ENCODE measurements at places on chromosomes 5 and 9. TPM values are rescaled to one million over a fixed set of nuclear protein-coding genes. Genes with fewer than 3 reads are reported as not detected.

DNA sequence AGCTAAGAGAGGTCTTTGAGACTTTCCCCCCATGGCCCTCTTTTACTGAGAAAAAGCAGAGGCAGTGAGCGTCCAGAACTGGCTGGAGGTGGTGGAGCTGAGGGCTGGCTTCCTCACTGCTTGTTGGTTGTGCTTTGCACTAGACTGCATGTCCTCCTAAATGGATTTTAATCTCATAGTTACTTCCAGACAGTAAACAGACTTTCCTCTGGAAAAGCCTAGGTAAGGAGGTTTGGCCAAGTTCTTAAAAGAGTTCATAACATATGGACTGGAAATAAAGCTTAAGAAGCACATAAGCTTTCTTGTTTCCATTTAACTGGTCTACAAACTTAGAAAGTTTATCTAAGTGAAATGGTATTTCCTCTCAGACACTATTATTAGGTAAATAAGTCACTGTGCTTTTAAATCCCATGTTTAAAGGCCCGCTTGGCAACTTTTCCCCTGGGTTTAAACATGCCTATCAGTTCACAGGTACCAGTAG is 2.0 kb downstream of the ASPN start:
- DNase-seq, result no peak
- H3K36me3 ChIP-seq, result no peaks in the 10 kb centered on the region
- peak overlapping the region; percentile 9 for H3K4me3 ChIP-seq

DNAI1 gene
- total RNA-seq, result not detected

DNA sequence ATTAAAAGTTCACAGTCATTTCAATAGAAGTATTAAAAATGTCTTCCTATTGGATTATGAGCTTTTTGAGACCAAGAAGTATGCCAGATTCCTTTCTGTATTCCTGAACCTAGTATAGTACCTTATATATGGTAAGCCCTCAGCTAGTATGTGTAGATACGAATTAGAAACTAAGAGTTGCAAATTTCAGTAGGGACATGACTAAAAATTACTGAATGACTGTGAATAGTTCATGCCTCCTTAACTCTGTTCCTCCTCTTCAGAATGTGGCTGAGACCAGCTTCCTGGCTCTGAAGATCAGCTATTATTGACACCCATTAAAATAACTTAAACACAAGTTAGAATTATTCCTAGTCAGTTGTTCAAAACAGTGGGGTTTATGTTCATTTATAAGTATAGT is 19.7 kb downstream of the KDM3B start:
- no peak overlapping the region for H3K27ac ChIP-seq
- H3K4me1 ChIP-seq, result no peaks in the 10 kb centered on the region
- no peak for DNase-seq
- H3K4me3 ChIP-seq, result no peak overlapping the region
- H3K27me3 ChIP-seq, result no peaks in the 10 kb centered on the region

GRCh38 chr9:3296536-3296935 is 229.3 kb downstream of the RFX3 start:
- H3K36me3 ChIP-seq, result no peaks in the 10 kb centered on the region
- H3K27ac ChIP-seq, result no peak overlapping the region
- H3K4me3 ChIP-seq, result no peak overlapping the region
- no peak for DNase-seq

PCDHGC3 gene
- 19.1 TPM for total RNA-seq

DNA sequence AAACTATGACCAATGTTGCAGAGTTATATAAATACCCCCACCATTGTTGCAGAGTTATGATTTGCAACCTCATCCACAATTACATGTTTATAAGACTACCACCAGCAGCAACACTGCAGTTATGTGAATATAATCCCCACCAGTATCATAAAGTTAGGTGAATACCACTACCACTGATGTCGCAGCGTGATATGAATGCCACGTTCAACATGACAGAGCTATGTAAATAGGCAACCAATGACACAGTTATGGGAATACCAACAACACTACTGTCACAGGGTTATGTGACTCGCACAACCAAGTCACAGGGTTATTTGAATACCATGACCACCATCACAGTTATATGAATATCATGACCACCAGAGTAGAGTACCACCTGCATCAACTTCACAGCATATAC is 63.9 kb downstream of the SHC3 start:
- no peaks in the 10 kb centered on the region for H3K4me1 ChIP-seq
- no peak for DNase-seq
- no peak overlapping the region for H3K27ac ChIP-seq
- no peak overlapping the region for H3K4me3 ChIP-seq
- H3K36me3 ChIP-seq, result no peaks in the 10 kb centered on the region
- H3K27me3 ChIP-seq, result no peaks in the 10 kb centered on the region

DNA sequence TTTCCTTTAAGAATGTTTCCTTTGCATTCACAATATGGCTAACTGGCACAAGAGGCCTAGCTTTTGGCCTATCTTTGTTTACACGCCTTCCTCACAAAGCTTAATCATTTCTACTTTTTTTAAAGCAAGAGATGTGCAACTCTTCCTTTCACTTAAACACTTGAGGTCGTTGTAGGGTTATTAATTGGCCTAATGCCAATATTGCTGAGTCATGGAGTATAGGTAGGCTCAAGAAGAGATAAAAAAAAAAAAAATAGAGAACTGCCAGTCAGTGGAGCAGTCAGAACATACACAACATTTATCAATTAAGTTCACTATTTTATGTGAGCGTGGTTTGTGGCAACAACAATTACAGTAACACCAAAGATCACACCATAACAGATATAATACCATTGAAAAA is 5.9 kb downstream of the FKBP15 start:
- H3K36me3 ChIP-seq, result peaks cover 6% of the 10 kb centered on the region
- H3K27me3 ChIP-seq, result no peaks in the 10 kb centered on the region
- DNase-seq, result no peak
- H3K4me1 ChIP-seq, result peaks cover 22% of the 10 kb centered on the region
- H3K4me3 ChIP-seq, result no peak overlapping the region

CCL28 gene
- total RNA-seq, result 5.5 TPM

DNA sequence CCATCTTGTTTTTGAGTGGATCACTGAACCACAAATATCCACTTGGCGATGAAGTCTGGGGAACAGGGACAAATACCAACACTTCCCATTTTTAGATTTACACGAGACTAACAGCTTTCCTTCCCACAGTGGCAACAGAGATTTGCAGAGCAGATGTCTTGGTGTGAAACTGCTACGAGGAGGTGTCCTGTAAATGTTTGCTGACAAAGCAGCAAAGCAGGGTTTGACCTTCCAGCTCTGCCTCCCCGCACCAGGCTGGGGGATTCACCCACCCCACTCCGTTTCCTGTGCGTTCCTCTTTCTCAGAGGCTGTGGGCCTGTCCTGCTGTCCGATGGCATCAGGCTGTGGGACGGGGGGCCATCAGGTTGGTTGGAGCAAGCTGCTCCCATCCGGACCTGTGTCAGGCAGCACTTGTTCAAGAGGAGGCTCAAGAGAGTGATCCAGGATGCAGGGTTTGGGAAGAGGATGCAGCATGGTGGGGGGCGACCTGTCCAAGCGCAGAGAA is 693 bp upstream of the RGS3 start:
- peaks cover 9% of the 10 kb centered on the region for H3K4me1 ChIP-seq
- no peaks in the 10 kb centered on the region for H3K27me3 ChIP-seq
- H3K27ac ChIP-seq, result no peak overlapping the region

PCDHGA9 gene
- 3.4 TPM for total RNA-seq

FYB1 gene
- 21.4 TPM for total RNA-seq

GRCh38 chr9:76911971-76912370 is 6.1 kb upstream of the PRUNE2 start:
- H3K4me1 ChIP-seq, result no peaks in the 10 kb centered on the region
- H3K27me3 ChIP-seq, result no peaks in the 10 kb centered on the region
- H3K36me3 ChIP-seq, result no peaks in the 10 kb centered on the region
- H3K4me3 ChIP-seq, result no peak overlapping the region
- DNase-seq, result no peak
- no peak overlapping the region for H3K27ac ChIP-seq

CMBL gene
- total RNA-seq, result 17.3 TPM

DNA sequence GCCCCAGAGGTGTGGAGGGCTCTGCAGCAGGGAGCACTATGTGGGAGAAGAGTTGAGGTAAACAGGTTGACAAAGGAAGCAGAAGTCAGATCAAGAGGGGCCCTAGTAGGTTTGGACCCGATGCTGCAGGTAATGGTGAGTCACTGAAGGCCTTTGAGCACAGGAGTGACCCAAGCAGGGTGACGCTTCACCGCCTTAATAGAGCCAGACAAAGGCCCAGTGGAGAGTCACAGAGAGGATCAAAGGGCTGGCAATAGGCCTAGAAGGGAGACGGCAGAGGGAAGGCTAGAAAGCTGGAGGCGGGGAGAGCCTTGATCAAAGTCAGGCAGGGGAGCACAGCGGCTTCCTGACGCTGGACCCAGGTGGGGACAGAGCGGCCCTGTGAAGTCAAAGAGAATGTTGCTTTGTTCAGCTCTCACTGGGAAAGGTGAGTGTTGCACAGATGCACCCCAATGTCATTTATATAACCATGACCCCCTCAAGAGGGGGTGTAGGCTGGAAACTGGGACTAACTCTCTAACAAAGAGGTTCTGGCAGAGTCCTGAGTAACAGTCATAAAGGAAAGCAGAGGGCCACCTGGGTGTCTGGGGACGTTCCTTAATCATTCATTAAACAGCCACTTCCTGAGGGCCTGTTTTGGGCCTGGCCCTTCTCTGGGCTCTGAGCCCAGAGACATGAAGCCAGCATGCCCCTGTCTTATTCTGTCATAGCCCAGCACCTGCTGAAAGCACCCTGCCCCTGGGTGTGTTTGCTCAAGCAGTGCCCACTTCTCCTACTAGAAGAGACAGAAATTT is 9.8 kb upstream of the CPLX2 start:
- no peaks in the 10 kb centered on the region for H3K27me3 ChIP-seq
- H3K27ac ChIP-seq, result no peak overlapping the region
- DNase-seq, result no peak
- H3K4me1 ChIP-seq, result no peaks in the 10 kb centered on the region

PCDHB15 gene
- total RNA-seq, result 0.27 TPM

GRCh38 chr9:134187891-134188385 is 23.6 kb upstream of the RNU6ATAC start:
- H3K27me3 ChIP-seq, result no peaks in the 10 kb centered on the region
- DNase-seq, result no peak
- no peaks in the 10 kb centered on the region for H3K4me1 ChIP-seq
- no peak overlapping the region for H3K27ac ChIP-seq
- no peaks in the 10 kb centered on the region for H3K36me3 ChIP-seq

DNA sequence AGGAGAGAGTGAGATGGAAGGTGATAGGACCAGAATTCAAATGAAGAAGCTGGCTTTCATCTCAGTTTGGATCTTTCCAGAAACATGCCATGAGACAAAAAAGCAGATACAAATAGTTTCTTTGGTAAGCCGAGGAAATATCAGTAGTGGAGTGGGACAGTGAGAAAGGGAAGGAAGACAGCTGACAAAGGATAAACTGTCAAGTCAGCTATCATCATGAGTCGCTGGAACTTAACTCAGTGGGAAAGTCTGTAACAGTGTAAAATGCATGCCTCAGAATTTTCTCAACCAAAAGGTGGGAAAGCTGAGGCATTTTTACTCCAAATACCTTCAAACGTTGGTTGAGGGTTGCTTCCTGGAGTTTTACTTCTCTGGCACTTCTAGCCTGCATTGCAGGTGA is 129.8 kb downstream of the PLPPR1 start:
- no peak overlapping the region for H3K27ac ChIP-seq
- no peaks in the 10 kb centered on the region for H3K4me1 ChIP-seq
- H3K4me3 ChIP-seq, result no peak overlapping the region
- no peak for DNase-seq

DNA sequence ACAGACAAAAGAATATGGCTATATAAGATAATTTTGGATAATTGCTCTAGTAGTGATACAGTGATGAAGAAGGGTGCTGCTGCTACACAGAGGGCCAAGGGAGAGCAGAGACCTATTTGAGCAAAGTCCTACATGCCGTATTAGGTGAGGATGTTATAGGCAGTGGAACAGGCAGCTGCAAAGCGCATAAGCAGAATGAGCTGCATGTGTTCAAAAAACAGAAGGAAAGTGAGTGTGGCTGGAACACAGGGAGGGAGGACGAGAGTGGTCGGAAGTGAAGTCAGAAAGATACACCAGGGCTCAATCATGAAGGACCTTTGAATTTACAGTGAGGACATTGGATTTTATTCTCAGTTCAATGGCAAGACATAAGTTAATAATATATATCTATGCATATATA is 35.4 kb downstream of the ITGA2 start:
- H3K27ac ChIP-seq, result no peak overlapping the region
- no peaks in the 10 kb centered on the region for H3K36me3 ChIP-seq
- peaks cover 11% of the 10 kb centered on the region for H3K4me1 ChIP-seq
- H3K4me3 ChIP-seq, result no peak overlapping the region
- DNase-seq, result no peak
